ENCODE measurements at places on chromosomes 3 and 15. TPM values are rescaled to one million over a fixed set of nuclear protein-coding genes. Genes with fewer than 3 reads are reported as not detected.

DNA sequence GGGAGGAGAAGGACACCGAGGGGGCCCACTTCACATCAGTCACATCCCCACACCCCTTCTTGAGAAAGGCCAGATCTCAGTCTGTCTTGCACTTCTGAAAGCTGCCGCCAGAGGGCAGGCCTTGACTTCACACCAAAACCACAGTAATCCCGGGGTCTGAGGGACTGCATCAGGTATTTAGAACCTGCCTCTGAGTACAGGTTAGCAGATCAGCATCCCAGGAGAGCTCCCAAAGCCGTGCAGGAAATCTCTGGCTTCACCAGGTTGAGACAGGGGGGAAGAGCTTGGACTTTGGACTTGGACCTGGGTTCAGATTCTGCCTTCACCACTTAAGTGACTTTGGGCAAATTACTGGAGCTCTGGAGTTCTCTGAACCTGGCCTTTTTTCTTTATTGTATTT, 50.3 kb downstream of the LHFPL4 start:
- H3K4me3 ChIP-seq, result no peak overlapping the region
- H3K27ac ChIP-seq, result no peak overlapping the region
- peaks cover 7% of the 10 kb centered on the region for H3K4me1 ChIP-seq
- H3K27me3 ChIP-seq, result peaks cover 70% of the 10 kb centered on the region

GRCh38 chr3:169256796-169257522, 406.6 kb downstream of the MECOM start:
- H3K27ac ChIP-seq, result no peak overlapping the region
- H3K4me3 ChIP-seq, result no peak overlapping the region
- H3K36me3 ChIP-seq, result no peaks in the 10 kb centered on the region
- peaks cover 9% of the 10 kb centered on the region for H3K4me1 ChIP-seq
- H3K27me3 ChIP-seq, result no peaks in the 10 kb centered on the region
- DNase-seq, result no peak

GRCh38 chr15:37138591-37139215, 38.4 kb upstream of the MEIS2 start:
- H3K27me3 ChIP-seq, result no peaks in the 10 kb centered on the region
- no peaks in the 10 kb centered on the region for H3K36me3 ChIP-seq
- peaks cover 54% of the 10 kb centered on the region for H3K4me1 ChIP-seq
- H3K27ac ChIP-seq, result no peak overlapping the region

GRCh38 chr3:118945834-118946233, 88.8 kb downstream of the IGSF11 start:
- no peaks in the 10 kb centered on the region for H3K27me3 ChIP-seq
- no peaks in the 10 kb centered on the region for H3K36me3 ChIP-seq
- H3K27ac ChIP-seq, result peak overlapping the region; percentile 31
- peaks cover 41% of the 10 kb centered on the region for H3K4me1 ChIP-seq

MYO5A gene
- 15.3 TPM for total RNA-seq

GRCh38 chr3:191366675-191367074, 36.3 kb upstream of the UTS2B start:
- peaks cover 32% of the 10 kb centered on the region for H3K36me3 ChIP-seq
- no peak overlapping the region for H3K27ac ChIP-seq
- no peak for DNase-seq
- H3K4me1 ChIP-seq, result peaks cover 20% of the 10 kb centered on the region

GRCh38 chr15:67004142-67004541, 61.3 kb upstream of the SMAD3 start:
- H3K27ac ChIP-seq, result no peak overlapping the region
- no peak for DNase-seq
- no peaks in the 10 kb centered on the region for H3K4me1 ChIP-seq
- no peaks in the 10 kb centered on the region for H3K36me3 ChIP-seq

- peaks cover 5% of the 10 kb centered on the region for H3K27me3 ChIP-seq
- peak overlapping the region; percentile 51 for H3K27ac ChIP-seq
- no peaks in the 10 kb centered on the region for H3K36me3 ChIP-seq
- H3K4me1 ChIP-seq, result peaks cover 9% of the 10 kb centered on the region
- peak; percentile 81 for DNase-seq
Observed at GRCh38 chr15:45705510-45706473, 71.0 kb downstream of the SQOR start.

DNA sequence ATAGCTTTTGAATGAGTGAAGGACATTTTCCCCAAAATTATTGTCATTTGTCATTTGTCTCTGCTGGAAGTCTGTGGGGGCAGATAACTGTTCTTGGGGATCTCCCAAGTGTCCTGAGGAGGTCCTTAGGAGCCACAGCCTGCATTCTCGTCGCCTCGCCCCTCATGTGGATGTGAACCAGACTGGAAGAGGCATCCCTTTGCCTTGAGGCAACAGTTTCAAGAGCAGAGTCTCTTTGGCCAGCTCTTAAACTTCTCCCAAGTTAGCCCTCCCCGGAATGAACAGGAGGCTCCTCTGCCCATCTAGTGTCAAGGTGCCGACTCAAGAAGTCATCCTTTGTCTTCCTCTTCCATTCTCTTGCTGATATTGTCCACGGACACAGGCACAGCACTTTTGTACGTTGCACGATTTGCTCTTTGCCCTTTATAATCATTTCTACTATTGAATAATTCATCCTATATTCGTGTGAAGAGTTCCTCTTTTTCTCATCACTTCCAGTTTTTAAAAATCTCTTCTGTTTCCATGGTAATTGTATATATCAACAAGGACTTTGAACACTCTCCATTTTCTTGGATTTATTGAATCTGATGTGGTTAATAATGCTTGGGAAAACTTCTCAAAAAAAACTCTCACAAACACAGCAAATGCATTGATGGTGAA, 40.8 kb upstream of the CD47 start:
- H3K27ac ChIP-seq, result no peak overlapping the region
- no peak overlapping the region for H3K4me3 ChIP-seq
- no peaks in the 10 kb centered on the region for H3K27me3 ChIP-seq
- DNase-seq, result no peak

- no peak overlapping the region for H3K4me3 ChIP-seq
- H3K27ac ChIP-seq, result no peak overlapping the region
- DNase-seq, result no peak
- H3K27me3 ChIP-seq, result no peaks in the 10 kb centered on the region
- H3K4me1 ChIP-seq, result no peaks in the 10 kb centered on the region
- H3K36me3 ChIP-seq, result no peaks in the 10 kb centered on the region
Observed at GRCh38 chr15:50065279-50065678, 53.8 kb downstream of the ATP8B4 start.

DNA sequence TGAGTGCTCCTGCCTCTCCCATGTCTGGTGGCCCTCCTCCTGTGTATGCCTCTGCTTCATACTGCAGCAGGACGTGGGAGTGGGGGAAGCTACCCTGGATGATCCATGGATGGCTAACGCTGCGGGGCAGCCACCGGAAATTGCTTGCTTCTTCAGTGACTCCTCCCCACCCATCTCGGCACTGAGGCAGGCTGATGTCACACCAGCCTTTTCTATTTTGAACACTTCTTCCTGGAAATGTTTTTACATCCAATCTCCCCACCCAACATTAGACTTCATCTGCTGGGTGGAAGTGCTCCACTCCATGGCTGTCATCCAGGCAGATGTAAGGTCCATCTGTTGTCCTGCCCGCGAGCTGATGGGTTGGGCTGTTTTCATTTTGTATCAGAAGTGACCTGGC, 58.9 kb upstream of the MUC13 start:
- no peak for DNase-seq
- H3K4me1 ChIP-seq, result peaks cover 11% of the 10 kb centered on the region
- H3K27me3 ChIP-seq, result no peaks in the 10 kb centered on the region
- no peak overlapping the region for H3K27ac ChIP-seq
- no peak overlapping the region for H3K4me3 ChIP-seq

DNA sequence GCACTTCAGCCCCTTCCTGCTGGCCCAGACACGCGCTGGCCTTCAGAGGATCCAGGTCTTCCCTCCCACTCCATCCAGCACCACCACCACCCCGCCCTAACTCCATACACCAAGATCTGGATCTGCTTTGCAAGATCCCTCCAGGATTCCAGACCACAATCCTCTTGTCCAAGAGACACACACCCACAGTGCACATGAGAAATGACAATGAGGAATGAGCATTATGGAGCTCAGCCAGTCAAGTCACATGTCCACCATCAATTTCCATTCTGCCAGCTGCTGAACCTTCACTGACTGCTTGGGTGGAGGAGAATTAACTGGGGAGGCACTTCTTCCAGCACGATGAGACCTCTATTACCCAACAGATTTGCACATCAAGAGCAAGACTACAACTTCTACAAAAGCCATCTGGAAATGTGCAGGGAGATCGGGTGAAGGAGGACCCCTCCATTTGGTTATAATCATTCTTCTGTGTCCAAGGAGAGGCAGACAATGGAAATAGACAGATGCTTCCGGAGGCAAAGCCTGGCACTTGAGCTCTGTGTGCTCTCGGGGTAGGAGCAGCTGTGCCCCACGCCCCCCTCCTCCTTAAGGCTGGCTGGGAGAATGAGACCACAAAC, 12.3 kb upstream of the SPATA12 start:
- peak overlapping the region; percentile 43 for H3K27ac ChIP-seq
- no peaks in the 10 kb centered on the region for H3K36me3 ChIP-seq
- no peak overlapping the region for H3K4me3 ChIP-seq
- no peak for DNase-seq
- no peaks in the 10 kb centered on the region for H3K27me3 ChIP-seq
- H3K4me1 ChIP-seq, result peaks cover 21% of the 10 kb centered on the region

DNA sequence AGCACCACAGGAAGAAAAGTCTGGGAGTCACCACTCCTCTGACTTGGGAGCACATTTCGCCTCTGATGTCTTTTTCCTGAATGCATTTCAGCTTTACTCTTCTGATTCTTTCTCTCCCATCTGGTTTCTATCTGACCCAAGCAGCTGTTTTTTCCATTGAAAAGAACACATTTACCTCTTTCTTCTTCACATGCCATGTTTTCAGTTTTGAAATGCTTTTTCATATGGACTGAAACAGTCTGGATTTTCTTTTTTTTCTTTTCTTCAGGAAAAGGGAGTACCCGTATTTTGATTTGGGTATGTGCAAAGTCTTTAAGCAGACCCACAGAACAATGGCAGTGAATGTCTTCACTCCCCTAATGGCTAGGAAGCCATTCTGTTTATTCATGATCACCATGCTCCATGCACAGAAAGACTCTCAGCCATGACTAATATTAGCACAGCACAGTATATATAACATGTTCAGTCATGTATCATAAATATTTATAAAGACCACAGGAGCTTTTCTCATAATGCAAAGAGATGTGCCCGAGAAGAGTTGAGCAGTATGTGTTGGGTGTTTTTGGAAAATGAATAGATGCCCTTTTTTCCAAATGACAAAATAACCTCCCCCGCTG, 82.7 kb upstream of the LRIG1 start:
- H3K27ac ChIP-seq, result no peak overlapping the region
- no peaks in the 10 kb centered on the region for H3K36me3 ChIP-seq
- no peaks in the 10 kb centered on the region for H3K4me1 ChIP-seq
- H3K4me3 ChIP-seq, result no peak overlapping the region
- H3K27me3 ChIP-seq, result peaks cover 5% of the 10 kb centered on the region

DNA sequence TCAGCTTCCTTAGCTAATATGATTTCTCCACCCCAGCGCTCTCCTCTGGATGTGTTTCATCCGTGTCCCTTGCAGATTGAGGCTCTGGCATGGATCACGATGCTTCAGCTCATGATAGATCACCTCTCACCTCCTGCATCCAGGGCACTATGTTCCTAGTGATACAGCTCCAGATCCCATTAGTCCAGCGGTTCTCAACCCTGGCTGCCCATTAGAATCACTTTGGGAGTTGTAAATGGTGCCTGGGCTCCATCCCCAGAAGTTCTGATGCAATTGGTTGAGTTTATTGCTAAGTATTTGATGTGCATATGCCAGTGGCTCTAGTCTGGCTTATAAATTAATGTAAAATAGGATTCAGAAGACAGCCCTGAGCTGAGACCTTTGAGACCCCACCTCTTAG, 34.5 kb downstream of the INSYN1 start:
- DNase-seq, result no peak
- H3K4me1 ChIP-seq, result peaks cover 4% of the 10 kb centered on the region
- H3K4me3 ChIP-seq, result no peak overlapping the region
- H3K27me3 ChIP-seq, result no peaks in the 10 kb centered on the region
- peaks cover 7% of the 10 kb centered on the region for H3K36me3 ChIP-seq

GRCh38 chr15:92322566-92323355, 70.9 kb upstream of the ST8SIA2 start:
- H3K4me3 ChIP-seq, result no peak overlapping the region
- no peak for DNase-seq
- H3K36me3 ChIP-seq, result no peaks in the 10 kb centered on the region
- H3K4me1 ChIP-seq, result peaks cover 30% of the 10 kb centered on the region

ASTE1 gene
- total RNA-seq, result 7.4 TPM

GRCh38 chr3:58059349-58060321, 51.4 kb downstream of the FLNB start:
- peak overlapping the region; percentile 93 for H3K27ac ChIP-seq
- no peak overlapping the region for H3K4me3 ChIP-seq
- no peak for DNase-seq
- no peaks in the 10 kb centered on the region for H3K36me3 ChIP-seq
- peaks cover 54% of the 10 kb centered on the region for H3K4me1 ChIP-seq
- H3K27me3 ChIP-seq, result no peaks in the 10 kb centered on the region

GRCh38 chr15:34047893-34048775, 9.1 kb upstream of the AVEN start:
- no peaks in the 10 kb centered on the region for H3K4me1 ChIP-seq
- DNase-seq, result no peak
- H3K27ac ChIP-seq, result no peak overlapping the region
- no peak overlapping the region for H3K4me3 ChIP-seq
- peaks cover 14% of the 10 kb centered on the region for H3K36me3 ChIP-seq

GRCh38 chr3:17023006-17023664, 138.4 kb downstream of the PLCL2 start:
- no peak for DNase-seq
- H3K4me3 ChIP-seq, result no peak overlapping the region
- peaks cover 7% of the 10 kb centered on the region for H3K27me3 ChIP-seq

DNA sequence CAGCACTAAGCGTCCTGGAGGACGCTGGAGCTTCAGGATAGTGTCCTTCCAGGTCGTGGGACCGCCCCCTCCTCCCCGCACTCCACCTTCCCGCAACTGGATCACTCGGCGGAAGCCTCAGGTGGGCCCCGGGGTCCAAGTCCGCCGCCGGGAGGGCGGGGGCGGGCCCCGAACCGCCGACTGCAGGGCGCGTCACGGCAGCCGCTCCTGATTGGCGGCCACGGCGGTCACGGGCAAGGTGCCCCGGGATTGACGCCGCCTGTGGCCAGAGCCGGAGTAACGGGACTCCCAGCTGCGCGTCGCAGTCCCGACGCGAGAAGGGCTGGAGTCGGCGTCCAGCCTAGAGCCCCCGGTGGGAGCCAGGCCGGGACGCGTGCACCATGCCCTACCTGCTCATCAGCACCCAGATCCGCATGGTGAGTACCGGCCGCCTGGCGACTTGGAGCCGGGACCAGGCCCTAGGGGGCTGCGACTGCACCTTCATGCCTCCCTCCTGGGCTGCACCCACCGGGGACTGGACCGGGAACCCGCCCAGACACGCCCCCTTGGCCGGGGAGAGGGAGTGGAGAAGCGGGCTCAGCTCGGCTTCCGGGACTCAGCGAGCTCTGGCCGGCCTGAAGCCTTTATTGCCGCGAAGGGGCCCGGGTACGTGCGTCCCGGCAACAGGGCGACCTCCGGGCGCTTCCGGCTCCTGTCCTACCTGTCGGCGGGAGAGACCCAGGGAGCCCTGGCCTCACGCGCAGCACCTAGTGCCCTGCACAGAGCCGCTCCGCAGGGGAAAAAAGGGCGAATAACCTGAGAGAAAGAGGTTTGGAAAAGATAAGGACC, at the start of gene GCHFR:
TSS of gene GCHFR (plus strand) at position 268 of the 828 bp plus-strand sequence. CDS start at position 381, 113 bp downstream.
- H3K4me1 ChIP-seq, result peaks cover 34% of the 10 kb centered on the region
- peak within 1 kb of the TSS; percentile 75 for H3K4me3 ChIP-seq
- no peaks in the 10 kb centered on the region for H3K27me3 ChIP-seq
- peak; percentile 62 for DNase-seq
- H3K27ac ChIP-seq, result peak within 1 kb of the TSS; percentile 93

AP4E1 gene
- 10.0 TPM for total RNA-seq

SI gene
- total RNA-seq, result not detected

ALPK3 gene
- total RNA-seq, result 30.5 TPM

GREM1 gene
- 2.1 TPM for total RNA-seq

DNAH12 gene
- 0.29 TPM for total RNA-seq

GRCh38 chr15:92937901-92938300, 37.8 kb downstream of the CHD2 start:
- no peak overlapping the region for H3K4me3 ChIP-seq
- peaks cover 53% of the 10 kb centered on the region for H3K36me3 ChIP-seq
- peaks cover 39% of the 10 kb centered on the region for H3K4me1 ChIP-seq
- no peaks in the 10 kb centered on the region for H3K27me3 ChIP-seq

Data from mesothelial cell of epicardium (in vitro differentiated cells).